ENCODE measurements at places on chromosomes 16 and 17.

DNA sequence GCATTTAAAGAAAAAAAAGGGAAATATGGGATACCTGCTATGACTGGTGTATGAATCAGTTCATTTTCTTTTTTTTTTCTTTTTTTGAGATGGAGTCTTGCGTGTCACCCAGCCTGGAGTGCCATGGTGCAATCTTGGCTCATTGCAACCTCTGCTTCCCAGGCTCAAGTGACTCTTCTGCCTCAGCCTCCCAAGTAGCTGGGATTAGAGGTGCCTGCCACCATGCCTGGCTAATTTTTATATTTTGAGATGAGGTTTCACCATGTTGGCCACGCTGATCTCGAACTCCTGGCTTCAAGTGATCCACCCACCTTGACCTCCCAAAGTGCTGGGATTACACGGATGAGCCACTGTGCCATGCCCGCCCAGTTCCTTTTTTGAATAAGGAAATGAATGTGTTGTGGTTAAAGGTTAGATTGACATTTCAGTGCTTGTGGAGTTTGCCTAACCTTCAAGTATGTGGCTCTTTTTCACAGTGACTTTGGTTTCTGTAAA, 7.7 kb downstream of the HAPSTR1 start:
- DNase-seq, result no peak

DNA sequence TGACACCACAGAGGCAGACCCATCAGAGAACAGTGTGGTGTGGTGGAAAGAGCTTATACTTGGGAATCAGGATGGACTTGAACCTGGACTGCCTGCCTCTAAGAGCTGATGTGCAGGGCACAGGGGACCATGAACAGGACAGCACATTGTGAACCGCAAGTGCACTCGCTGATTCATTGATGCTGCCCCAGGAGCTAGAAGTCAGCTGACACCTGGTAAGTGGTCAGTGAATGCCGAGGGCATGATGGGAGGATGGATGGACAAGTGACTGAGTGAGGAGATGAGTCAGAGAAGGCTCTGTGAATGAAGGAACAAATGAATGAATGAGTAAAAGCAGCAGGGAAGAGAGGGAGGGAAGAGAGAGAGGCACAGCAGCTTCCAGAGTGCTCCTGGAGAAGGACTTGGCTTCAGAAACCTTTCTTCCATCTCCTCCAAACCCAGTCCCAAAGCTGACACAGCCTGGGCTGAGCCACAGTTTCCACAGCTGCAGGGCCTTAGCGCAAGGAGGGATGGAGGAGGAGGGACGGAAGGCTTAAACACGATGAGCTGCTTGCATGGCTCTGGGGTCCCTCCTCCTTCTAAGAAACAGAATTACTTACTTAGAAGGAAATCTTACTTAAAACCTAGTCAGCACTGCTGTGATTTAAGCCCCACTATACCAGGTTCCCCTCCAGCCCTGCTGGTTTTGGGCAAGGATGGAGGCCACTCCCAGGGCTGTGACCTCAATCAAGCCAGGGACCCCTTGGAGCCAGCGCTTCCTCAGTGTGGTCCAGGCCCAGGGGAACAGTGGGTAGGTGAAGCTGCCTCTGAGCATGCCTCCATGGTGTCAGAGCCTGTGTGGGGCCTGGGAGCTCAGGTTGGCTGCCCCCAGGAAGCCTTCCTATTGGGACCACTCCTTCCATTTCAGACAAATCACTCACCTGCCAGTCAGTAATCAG, 184.6 kb downstream of the TMEM132E start:
- DNase-seq, result no peak

- DNase-seq, result no peak
Observed at GRCh38 chr17:74516561-74517328, 14.5 kb downstream of the CD300LB start.

GRCh38 chr17:55440391-55440790, 18.8 kb upstream of the MMD start:
- DNase-seq, result no peak

DNA sequence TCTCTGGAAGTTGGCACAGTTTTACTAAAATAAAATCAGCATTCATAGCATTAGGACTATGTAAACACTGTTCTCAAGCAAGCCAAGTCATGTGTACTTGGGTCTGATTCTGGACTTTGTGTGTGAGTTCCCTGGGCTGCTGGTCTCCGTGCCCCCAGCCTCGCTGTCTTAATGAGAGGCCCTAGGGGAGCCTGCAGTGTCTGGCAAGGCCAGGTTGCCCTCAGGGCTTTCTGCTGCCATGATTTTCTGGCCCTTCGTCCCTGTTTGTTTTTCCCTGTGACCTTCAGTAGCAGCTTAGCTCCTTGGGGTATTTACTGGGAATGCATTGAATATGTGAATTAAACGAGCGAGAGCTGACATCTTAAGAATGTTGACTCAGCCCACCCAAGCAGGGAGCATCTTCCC, 161.8 kb downstream of the RPTOR start:
- no peak for DNase-seq

GRCh38 chr17:17468217-17469010, 8.4 kb upstream of the MED9 start:
- DNase-seq, result no peak

All from DMS53 (cell line).